ENCODE measurements at places on chromosomes 5 and 9. TPM values are rescaled to one million over a fixed set of nuclear protein-coding genes. Genes with fewer than 3 reads are reported as not detected.

Gene TAF11L5
- total RNA-seq, result not detected

Gene KLF4
- 24.0 TPM for total RNA-seq

Gene FGF1
- 5.5 TPM for total RNA-seq

DNA sequence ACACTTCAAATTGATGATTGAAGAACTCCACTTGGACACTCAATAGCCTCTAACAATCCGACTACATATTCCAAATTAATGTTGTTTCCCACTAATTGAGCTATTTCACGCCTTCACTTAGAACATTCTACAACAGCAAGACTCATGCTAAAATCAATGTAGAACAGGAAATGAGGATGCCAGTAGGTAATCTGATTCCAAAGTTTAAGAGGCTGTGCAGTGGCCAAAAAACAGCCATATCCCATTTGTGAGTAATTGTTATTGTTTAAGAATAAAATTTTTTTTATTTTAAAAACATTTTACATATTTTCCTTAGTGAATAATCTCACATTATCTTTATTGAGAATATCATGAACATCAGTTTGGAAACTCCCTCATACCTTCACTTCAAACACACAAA is 35.7 kb upstream of the GHR start:
- no peak overlapping the region for H3K27ac ChIP-seq
- no peaks in the 10 kb centered on the region for H3K27me3 ChIP-seq
- H3K4me3 ChIP-seq, result no peak overlapping the region
- no peak for DNase-seq

GRCh38 chr5:43000111-43000840 is 39.8 kb downstream of the ANXA2R start:
- H3K36me3 ChIP-seq, result no peaks in the 10 kb centered on the region
- H3K4me1 ChIP-seq, result peaks cover 4% of the 10 kb centered on the region
- DNase-seq, result no peak
- peak overlapping the region; percentile 3 for H3K4me3 ChIP-seq
- peaks cover 70% of the 10 kb centered on the region for H3K27me3 ChIP-seq

DNA sequence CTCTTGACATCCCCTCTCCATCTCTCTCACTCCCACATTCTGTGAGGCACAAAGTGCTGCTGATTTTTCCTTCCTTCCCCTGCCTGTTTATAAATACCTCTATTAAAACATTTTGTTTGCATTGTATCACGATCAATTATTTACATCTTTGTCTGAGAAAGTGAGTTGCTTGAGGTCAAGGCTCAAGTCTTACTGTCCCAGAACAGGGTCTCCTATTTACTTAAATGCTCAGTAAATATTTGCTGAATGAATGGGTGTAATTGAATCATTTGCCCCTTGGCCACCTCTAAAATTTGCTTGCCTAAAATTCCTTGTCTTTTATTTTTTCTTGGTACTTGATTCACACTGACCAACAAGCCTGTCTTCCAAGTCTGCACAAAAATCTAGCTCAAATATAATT is 103.5 kb downstream of the ZNF462 start:
- no peak overlapping the region for H3K4me3 ChIP-seq
- H3K27me3 ChIP-seq, result no peaks in the 10 kb centered on the region
- H3K4me1 ChIP-seq, result no peaks in the 10 kb centered on the region
- H3K36me3 ChIP-seq, result no peaks in the 10 kb centered on the region

- H3K4me1 ChIP-seq, result no peaks in the 10 kb centered on the region
- H3K27me3 ChIP-seq, result no peaks in the 10 kb centered on the region
- DNase-seq, result no peak
- H3K36me3 ChIP-seq, result no peaks in the 10 kb centered on the region
- no peak overlapping the region for H3K27ac ChIP-seq
- H3K4me3 ChIP-seq, result no peak overlapping the region
These were observed 36.4 kb downstream of the ATPSCKMT start for GRCh38 chr5:10213316-10213715.

GRCh38 chr9:116837018-116837989 is 150.2 kb downstream of the TRIM32 start:
- peaks cover 5% of the 10 kb centered on the region for H3K27me3 ChIP-seq
- no peak overlapping the region for H3K27ac ChIP-seq
- no peaks in the 10 kb centered on the region for H3K4me1 ChIP-seq
- no peak for DNase-seq

GRCh38 chr9:112166176-112167140 is 8.6 kb downstream of the SUSD1 start:
- DNase-seq, result peak; percentile 54
- no peaks in the 10 kb centered on the region for H3K36me3 ChIP-seq
- no peak overlapping the region for H3K27ac ChIP-seq
- peaks cover 9% of the 10 kb centered on the region for H3K4me1 ChIP-seq
- H3K4me3 ChIP-seq, result no peak overlapping the region
- no peaks in the 10 kb centered on the region for H3K27me3 ChIP-seq

DNA sequence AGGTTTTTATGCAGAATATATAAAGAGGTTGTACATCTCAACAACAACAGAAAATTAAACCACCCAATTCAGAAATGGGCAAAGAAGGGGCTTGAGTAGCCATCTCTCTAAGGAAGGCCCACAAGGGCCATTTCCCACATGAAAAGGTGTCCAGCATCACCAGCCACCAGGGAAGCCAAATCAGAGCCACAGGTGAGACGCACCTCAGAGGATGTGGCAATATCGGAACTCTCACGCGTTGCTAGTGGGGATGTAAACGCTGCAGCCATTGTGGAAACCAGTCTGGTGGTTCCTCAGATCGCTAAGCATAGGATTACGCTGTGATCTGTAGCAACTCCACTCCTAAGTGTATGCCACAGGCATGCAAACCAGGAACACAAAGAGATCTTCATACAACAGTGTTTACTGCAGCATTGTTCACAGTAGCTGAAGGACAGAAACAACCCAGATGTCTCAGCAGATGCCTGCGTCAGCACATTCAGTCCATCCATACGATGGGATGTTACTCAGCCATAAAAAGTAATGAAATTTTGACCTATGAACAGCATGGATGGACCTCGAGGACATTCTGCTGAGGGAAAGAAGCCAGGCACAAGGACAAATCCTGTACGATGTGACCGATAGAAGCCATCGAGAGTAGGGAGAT is 84.3 kb upstream of the CACNA1B start:
- no peaks in the 10 kb centered on the region for H3K4me1 ChIP-seq
- H3K27ac ChIP-seq, result no peak overlapping the region
- H3K27me3 ChIP-seq, result no peaks in the 10 kb centered on the region
- no peak overlapping the region for H3K4me3 ChIP-seq

DNA sequence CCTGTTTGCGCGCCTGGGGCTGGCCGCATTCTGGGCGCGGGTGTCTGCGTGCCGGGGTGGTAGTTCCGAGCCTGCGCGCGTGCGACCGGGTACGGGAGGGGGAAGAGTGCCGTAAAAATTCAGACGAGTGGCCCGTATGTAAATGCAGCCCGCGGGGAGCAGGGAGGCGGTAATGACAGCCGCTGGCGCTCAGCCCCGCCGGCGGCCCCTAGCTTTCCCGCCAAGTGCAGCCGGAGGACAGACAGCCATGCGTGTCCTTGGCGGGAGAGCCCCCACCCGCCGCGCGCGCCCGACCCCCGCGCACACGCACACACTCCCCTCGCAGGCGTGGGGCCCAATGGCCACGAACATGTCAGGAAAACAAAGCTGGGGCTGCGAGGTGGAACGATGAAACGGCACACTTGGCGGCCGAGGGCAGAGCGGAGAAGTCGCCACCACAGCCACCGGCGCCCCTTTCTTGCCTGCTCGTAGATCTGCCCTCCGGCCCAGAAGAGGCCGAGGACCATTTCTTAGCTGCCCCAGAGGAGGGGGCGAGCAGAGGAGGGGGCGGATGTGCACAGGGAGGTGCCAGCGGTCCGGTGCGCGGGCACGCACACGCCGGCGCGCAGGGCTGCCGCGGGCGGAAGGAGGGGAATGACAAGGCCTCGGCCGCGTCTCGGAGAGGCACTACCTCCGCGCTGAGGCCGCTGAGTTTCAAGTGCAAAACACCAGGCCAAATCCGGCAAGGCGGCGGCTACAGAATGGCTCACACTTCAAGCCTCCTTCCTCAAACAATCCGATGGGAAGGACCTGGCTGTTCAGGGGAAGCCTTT is 208.4 kb downstream of the MEF2C start:
- peaks cover 75% of the 10 kb centered on the region for H3K27me3 ChIP-seq
- H3K27ac ChIP-seq, result no peak overlapping the region
- H3K4me1 ChIP-seq, result peaks cover 20% of the 10 kb centered on the region
- peak overlapping the region; percentile 37 for H3K4me3 ChIP-seq
- DNase-seq, result peak; percentile 45

DNA sequence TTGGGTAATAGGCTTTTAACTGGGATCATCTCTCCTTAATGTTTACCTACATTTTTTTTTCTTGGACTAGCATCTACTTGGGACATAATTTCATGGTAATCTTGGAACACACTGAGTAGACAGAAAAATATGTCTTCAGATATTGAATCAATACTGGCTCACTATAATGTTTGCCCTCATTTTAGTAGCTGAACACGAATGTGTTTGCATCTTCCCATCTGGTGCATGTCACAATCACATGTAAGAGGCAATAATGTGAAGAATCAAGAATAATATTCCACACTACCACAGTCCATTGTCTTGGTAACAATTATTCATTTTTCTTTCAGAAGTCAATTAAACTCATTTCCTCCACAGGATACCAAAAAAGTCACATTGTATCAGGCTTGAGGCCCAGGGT is 382.7 kb upstream of the CDH10 start:
- no peaks in the 10 kb centered on the region for H3K36me3 ChIP-seq
- no peaks in the 10 kb centered on the region for H3K4me1 ChIP-seq
- H3K27ac ChIP-seq, result no peak overlapping the region
- H3K4me3 ChIP-seq, result no peak overlapping the region

DNA sequence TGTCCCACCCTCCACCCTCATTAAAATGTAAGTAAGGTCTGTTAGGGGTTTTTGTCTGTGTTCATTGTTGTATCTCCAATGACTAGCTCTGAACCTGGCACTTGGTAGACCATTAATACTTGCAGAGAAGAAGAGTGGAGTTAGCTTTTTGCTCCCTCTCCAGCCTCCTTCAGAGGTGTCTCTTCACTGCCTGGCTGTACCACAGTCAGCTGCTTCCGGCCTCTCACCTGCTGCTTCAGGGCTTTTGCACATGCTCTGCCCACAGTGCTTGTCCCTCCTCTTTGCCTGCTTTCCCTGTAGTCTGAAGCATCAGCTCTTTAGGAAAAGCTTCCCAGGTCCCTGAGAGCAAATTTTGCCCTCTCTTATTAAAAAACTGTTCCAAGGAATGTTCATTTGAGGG is 83.6 kb downstream of the SNX24 start:
- H3K36me3 ChIP-seq, result no peaks in the 10 kb centered on the region
- no peak for DNase-seq
- no peak overlapping the region for H3K4me3 ChIP-seq

DNA sequence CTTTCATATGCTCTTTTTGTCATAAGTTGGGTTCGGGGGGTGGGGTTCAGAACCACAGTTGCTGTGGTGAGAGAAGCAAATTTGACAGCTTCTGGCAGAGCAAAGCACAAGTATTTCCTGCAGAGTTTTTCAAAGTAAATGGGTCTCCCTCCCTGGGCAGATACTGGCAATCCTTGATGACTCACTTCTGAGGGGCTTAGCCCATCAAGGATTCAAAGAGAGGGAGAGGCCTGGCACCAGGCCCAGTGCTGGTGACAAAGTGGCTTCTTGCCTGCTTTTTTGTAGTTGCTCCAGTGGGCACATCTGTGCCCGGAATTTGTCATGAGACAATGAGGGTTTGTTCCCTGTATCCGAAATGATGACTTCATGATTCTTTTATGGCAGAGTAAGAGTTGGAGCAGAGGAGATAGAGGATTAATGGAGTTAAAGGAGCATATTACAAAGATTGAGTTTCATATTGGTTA is 46.6 kb upstream of the TNC start:
- no peaks in the 10 kb centered on the region for H3K36me3 ChIP-seq
- no peak overlapping the region for H3K4me3 ChIP-seq
- H3K4me1 ChIP-seq, result peaks cover 5% of the 10 kb centered on the region
- peak; percentile 88 for DNase-seq
- no peaks in the 10 kb centered on the region for H3K27me3 ChIP-seq
- H3K27ac ChIP-seq, result peak overlapping the region; percentile 49

DNA sequence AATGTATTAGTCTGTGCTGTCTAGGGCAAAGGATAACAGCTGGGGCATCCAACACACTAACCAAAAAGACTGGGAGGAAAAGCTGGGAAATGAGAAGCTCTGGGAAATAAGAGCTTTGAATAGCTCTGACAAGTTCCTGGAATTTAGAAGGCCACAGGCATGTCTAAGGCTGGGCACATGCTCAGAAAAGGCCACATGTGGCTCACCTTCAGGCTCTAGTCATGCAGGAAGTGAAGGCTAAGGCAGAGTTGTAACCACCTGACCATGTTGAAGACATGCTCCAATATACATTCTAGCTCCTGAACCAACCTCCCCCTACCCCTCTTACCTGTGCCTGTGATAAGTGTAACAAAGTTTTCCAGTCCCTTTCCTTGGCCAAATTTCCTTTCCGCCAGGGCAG is 31.7 kb downstream of the CLTA start:
- H3K27me3 ChIP-seq, result no peaks in the 10 kb centered on the region
- H3K36me3 ChIP-seq, result peaks cover 85% of the 10 kb centered on the region
- DNase-seq, result no peak
- no peak overlapping the region for H3K27ac ChIP-seq

- no peak overlapping the region for H3K4me3 ChIP-seq
- H3K36me3 ChIP-seq, result no peaks in the 10 kb centered on the region
- no peaks in the 10 kb centered on the region for H3K4me1 ChIP-seq
- DNase-seq, result peak; percentile 70
- H3K27me3 ChIP-seq, result no peaks in the 10 kb centered on the region
- no peak overlapping the region for H3K27ac ChIP-seq
These were observed 1050.2 kb downstream of the CDH12 start for GRCh38 chr5:21802869-21803490.

- no peaks in the 10 kb centered on the region for H3K27me3 ChIP-seq
- no peaks in the 10 kb centered on the region for H3K4me1 ChIP-seq
- DNase-seq, result peak; percentile 36
- no peak overlapping the region for H3K27ac ChIP-seq
These were observed 59.2 kb downstream of the TSSK1B start for GRCh38 chr5:113375480-113376060.

DNA sequence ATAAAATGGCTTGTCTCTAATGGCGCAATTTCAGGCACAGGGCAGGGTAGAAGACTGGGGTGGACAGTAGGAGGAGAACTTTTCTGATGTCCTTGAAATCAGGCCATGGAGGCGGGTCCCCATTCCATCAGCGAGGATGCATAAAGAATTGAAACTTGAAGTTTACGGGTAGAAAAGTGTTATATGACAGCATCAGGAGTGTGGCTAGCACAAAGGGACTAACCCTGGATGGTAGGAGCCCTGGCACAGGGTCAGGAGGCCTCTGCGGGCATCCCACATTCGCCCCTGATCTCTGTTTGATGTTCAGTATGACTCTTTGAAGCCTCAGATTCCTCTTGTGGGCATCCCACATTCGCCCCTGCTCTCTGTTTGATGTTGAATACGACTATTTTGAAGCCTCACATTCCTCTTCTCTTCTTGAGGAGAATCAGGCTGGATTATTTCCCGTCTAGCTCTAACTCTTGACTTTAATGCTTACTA is 94.8 kb upstream of the ADRA1B start:
- no peak for DNase-seq
- H3K27me3 ChIP-seq, result no peaks in the 10 kb centered on the region
- H3K4me3 ChIP-seq, result no peak overlapping the region
